ENCODE measurements at places on chromosomes 11 and 22.

- DNase-seq: peak; percentile 78
Observed at GRCh38 chr11:118911880-118912741, 13.6 kb downstream of the BCL9L start.

GRCh38 chr11:65278356-65278755 lies 16.6 kb downstream of the POLA2 start:
- DNase-seq: no peak

GRCh38 chr11:73176874-73177155 lies 34.7 kb upstream of the FCHSD2 start:
- no peak for DNase-seq

DNA sequence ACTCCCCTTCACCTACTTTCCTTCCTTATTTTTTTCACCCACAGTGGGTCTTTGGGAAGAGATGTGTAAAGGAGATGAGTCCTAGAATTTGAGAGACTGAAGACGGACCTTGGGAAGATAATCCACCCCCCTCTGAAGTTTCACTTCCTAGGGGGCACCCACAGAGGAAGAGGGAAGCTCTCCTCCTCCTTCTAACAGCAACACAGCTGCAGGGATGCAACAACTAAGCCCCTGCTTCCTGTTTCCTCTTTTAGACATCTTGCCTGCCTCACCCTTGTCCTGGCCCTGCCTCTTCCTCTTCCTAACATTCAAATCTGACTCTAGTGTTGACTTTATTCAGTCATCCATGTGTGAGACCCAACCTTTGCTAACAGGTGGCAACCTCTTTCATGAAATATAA lies 424.6 kb downstream of the BUD13 start:
- no peak for DNase-seq

- DNase-seq: no peak
Observed at GRCh38 chr22:46382524-46382923, 47.0 kb downstream of the TRMU start.

DNA sequence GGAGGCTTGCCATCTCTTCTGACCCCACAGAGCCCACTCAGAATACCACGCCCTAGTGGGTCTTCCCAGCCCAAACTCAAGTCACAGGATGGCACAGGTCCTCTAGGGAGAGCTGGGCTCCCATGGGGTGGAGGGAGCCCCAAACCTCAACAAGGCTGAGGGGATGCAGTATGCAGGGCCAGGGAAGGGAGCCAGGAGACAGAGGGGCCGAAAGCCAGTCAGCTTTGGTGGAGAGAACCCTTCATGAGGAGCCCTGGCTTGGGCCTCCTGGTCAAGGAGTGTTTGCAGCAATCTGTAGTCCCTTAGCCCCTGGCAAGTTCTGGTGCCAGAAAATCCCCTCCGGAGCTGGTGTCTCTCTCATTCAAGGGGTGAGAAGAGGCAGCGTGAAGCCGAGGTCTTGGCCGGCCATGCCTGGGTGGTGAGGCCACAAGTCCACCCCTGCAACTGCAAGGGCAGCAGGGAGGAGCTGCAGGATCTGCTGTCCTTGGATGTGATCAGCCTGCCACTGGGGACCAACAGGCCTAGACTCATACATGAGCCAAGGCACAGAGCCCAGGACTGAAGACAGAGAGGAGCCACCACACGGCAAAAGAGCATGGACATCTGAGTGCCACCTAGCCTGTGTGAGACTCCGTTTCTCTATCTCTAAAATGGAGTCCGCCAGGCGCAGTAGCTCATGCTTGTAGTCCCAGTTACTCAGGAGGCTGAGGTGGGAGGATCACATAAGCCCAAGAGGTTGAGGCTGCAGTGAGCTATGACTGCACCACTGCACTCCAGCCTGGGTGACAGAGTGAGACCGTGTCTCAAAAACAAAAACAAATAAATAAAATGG lies 24.1 kb downstream of the NEAT1 start:
- no peak for DNase-seq

DNA sequence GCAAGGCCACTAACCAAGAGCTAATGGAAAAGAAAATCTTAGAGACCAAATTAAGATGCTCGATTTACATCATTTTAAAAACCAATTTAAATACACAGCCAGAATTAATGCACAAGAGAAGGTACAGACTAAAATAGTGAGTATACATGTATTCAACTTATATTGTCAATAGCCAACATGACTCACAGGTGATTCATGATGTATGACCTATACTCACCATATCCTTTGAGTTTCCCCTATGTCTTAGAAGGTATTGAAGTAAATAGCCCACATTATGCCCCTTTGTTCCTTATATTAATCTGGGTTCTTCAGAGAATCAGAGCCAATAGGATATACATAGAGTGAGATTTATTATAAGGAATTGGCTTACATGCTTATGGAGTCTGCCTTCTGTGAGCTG lies 97.5 kb upstream of the ANO3 start:
- no peak for DNase-seq

- DNase-seq: no peak
Observed at GRCh38 chr11:66859686-66860448, 3.0 kb downstream of the LRFN4 start.

- no peak for DNase-seq
Observed at GRCh38 chr11:122656631-122657101, 1.1 kb downstream of the UBASH3B start.

DNA sequence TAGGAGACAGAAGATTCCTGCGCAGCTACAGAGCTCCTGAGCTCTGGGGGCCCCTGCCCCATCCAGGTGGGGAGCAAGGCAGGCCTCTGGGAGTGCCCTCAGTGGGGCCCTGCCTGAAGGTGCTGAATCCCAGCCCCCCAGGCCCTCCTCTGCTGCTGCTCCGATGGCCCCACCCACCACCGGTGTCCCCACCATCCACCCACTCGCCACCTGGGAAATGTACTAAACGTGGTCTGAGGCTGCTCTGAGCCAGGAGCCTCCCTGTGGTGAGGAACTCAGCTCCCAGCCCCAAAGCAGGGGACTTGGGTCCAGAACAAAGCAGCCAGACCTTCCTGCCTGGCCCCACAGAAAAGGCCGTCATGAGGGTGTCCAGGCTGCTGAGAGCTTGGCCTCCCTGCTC lies 289.4 kb downstream of the CTTN start:
- DNase-seq: no peak

- no peak for DNase-seq
Observed at GRCh38 chr11:123135863-123136446, 59.1 kb downstream of the CLMP start.

DNA sequence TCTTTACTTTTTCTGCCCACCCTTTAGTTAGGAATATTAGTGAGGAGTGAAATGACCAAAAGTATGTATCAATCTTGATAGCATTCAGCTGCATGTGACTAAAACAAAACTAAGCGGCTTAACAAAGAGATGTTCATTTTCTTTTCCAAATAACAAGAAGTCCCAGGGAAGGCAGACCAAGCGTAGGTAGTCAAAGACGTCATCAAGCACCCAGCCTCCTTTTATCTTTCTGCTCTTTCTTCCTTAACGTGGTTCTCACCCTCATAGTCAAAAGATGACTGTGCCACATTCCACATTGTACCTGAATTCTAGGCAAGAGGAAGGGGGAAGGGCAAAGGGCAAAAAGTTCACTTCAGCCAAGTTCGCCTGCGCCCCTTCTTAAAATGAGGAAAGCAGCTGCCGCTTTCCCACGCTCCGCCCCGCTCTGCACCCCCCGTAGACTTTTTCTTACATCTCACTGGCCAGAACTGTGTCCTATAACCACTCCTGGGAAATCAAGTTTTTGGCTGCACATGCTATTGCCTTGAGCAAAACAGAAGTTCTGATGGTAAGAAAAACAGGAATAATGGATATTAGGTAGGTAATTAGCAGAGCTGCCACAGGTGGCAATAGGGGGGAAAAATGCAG lies 14.6 kb upstream of the PGM2L1 start:
- DNase-seq: no peak

DNA sequence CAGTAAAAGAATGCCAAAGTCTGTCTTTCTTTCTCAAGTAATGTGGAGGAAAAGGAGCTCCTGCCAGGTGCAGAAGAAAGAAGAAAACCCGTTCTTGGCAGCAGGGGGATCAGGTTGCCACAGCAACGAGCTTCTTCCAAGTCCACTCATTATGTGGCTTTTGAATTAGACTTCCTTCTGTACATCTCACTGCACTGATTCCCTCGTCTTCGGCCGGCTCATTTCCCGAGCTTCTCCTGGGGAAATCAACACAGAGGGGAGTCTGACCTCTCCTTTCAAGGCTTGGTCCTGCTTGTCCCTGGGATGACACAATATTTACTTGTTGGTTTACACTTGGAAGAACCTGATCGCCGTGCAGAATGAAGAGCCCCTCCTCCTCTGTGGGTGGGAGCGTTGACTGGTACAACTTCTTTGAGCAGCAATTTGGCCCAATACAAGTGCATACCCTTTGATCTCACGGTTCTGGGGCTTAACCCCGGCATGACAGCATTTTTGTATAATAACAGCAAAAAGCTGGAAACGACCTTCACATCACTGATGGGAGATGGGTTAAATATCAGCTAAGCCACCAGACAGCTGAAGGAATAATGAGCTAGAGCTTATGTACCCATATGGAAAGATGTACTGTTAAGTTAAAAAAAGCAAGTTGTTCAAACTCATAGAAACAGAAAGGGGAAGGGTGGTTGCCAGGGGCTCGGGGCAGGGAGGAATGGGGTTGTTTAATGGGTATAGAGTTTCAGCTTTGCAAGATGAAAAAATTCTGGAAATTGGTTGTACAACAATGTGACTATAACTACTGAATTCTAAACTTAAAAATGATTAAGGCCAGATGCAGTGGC lies 35.4 kb downstream of the MCHR1 start:
- DNase-seq: no peak

DNA sequence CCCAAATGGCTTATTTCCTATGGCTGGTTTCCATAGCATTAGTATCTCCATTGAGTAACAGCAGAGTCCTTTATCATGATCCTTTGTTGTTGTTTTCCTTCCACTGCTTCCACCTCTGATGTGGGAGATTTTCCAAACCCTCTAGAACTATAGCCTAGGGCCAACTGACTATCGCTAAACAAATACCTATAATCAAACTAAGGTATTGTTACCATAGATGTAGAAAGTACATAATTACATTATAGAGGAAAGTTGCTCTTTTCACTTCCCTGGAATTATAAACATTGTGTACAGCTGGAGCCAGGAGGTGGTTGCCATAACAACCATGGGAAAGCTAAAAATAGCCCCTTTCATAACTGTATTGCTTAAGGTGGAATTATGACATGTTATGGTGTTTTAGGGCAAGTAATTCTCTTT lies 47.0 kb upstream of the ALKBH3 start:
- DNase-seq: no peak

GRCh38 chr11:130979386-130979972 lies 63.2 kb upstream of the SNX19 start:
- no peak for DNase-seq

GRCh38 chr11:6670202-6670830 lies 12.8 kb downstream of the MRPL17 start:
- no peak for DNase-seq

GRCh38 chr11:118660681-118661424 lies 18.6 kb downstream of the TREH start:
- DNase-seq: no peak

GRCh38 chr11:3091081-3091845 lies 34.0 kb upstream of the CARS1 start:
- DNase-seq: no peak

- peak; percentile 44 for DNase-seq
Observed at GRCh38 chr11:134207538-134208239, 16.1 kb downstream of the NCAPD3 start.

DNA sequence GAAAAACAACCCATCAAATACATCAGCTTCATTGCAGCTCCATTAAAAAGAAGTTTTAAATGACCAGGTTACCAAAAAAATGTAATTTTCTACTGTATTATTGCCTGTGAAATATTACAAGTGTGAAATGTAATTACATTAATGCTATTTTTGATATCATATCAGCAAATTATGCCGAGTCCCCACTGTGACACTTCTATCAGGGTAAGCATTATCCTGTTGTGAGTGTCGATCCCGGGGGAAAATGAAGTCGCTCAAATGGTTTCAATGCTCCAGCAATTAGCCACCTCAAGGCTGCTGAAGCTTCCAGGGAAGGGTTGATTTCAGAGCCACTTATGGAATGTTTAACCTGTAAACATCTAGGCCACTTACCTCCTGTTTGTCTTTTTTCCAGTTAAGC lies 70.4 kb downstream of the RCN1 start:
- no peak for DNase-seq

DNA sequence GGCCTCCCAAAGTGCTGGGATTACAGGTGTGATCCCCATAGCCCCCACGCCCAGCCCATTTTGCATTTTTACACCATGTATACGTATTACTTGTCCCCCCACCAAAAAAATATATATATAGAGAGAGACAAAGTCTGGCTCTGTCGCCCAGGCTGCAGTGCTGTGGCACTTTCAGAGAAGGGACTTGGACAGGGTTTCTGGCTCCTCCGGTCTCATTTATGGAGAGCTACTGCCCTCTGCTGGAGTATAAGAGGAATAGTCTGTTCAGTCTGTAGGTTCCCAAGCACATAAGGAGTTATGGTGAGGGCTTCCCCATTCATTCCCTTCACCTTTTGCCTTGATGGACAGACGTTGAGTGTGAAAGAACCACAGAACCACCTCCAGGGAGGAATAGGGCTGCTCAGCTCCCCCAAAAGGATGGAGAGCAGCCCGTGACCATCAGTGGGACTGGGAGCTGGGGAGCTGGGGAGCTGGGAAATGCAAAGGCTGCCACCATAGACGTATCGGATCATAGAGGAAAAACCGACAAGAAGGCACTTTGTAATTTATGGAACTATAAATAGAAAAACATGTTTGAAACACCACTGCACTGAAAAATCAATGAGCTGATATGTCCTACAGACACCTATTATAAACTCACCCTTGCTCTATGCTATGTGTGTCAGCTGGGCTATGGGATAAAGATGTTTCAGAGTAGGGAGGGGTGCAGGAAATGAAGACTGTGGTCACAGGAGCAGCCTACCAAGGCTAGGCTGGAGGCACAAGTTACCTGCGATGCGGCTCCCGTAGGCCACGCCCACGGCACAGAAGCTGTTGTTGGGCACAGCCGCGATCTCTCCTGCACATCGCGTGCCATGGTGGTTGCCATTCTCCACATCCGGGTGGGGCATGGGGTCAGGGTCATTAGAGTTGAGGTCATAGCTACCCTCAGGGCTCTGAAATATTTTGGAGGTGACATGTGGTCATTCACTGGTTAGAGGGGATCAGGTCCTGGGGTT lies 5.2 kb downstream of the PCSK7 start:
- no peak for DNase-seq

GRCh38 chr11:85164743-85165142 lies 462.4 kb downstream of the DLG2 start:
- no peak for DNase-seq

DNA sequence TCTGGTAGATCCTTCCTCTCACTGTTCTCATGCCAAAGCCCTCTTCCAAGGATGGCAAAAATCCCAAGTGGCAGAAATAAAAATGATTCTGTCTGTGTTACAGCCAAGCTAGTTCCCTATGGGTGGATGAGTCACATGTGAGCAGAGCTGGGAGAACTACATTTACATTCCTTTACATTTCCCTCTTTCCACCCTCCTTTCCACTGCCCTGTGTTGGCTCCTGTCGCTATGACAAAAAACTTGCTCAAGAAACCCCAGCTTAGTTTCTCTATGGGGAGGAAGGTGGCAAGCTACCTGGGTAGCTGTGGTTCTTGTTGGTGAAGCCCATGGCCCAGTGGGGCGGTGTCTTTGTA lies 10.2 kb upstream of the DDB2 start:
- DNase-seq: no peak

Measured in stimulated activated CD8-positive, alpha-beta memory T cell treated with anti-CD3 and anti-CD28 coated beads, Interleukin-4, amount 100 ng/mL, for 4 hours (primary cell).